Activated CD8-positive, alpha-beta memory T cell treated with anti-CD3 and anti-CD28 coated beads, Interleukin-2, amount 50 U/mL, for 48 hours (primary cell): ENCODE measurements at places on chromosomes 6 and 20.

DNA sequence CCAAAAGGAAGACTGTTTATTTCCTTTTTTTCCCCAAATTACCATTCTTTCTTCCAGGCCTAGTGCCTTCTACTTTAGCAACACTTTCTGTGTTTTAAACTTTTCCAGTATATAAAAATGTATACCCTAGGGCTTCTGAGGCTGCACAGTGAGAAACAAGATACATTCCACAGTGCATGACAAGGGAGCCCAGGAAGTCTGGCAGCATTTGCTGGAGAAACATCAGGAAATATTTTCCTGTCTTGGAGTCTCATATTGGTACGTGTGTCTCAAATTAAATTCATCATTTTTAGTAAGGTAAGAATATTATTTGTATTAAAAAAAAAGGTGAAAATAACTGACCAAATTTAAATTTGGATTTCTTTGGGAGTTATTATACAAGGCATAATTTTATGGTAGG is 662.6 kb downstream of the RFPL4B start:
- no peak for DNase-seq

- no peak for DNase-seq
Measured at GRCh38 chr20:22584522-22584921, at the start of gene FOXA2. TSS of gene FOXA2 (minus strand) at chr20:22584572. CDS start at chr20:22584278, 294 bp downstream.

- DNase-seq = no peak
Measured at GRCh38 chr6:56863366-56863765, 91.5 kb upstream of the BEND6 start.

GRCh38 chr6:64254558-64254957 is 619.0 kb downstream of the PHF3 start:
- no peak for DNase-seq

GRCh38 chr6:143039548-143039947 is 21.1 kb upstream of the AIG1 start:
- no peak for DNase-seq
